ENCODE measurements at places on chromosomes 4 and X. TPM values are rescaled to one million over a fixed set of nuclear protein-coding genes. Genes with fewer than 3 reads are reported as not detected.
A peak's percentile ranks its signal among the peaks of the same experiment; 100 is the strongest.

DNA sequence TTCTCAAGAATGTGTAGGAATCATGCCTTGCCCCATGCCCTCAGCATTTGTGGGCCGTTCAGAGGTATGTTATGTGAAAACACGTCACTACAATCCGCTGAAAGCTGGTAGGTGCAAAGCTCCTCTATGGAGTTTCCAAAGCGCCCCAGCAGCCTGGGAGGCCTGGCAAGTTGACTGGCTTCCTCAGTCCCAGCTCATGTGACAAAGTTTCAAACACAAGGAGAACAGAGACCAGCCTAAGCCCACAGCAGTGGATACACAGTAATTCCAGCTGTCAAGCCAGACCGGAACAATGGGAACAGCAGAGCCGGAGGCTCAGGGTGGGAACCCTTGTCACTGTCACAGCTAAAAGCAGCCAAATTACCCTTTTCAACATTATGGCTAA is 33.5 kb downstream of the NAT8L start:
- H3K4me3 ChIP-seq, result no peak overlapping the region
- DNase-seq, result no peak
- no peaks in the 10 kb centered on the region for H3K27me3 ChIP-seq
- no peak overlapping the region for H3K27ac ChIP-seq
- H3K4me1 ChIP-seq, result no peaks in the 10 kb centered on the region
- no peaks in the 10 kb centered on the region for H3K36me3 ChIP-seq

GRCh38 chrX:46366381-46367207 is 178.6 kb downstream of the ZNF674 start:
- H3K27me3 ChIP-seq, result no peaks in the 10 kb centered on the region
- no peaks in the 10 kb centered on the region for H3K36me3 ChIP-seq
- no peaks in the 10 kb centered on the region for H3K4me1 ChIP-seq

SULT1E1 gene
- total RNA-seq, result not detected

DNA sequence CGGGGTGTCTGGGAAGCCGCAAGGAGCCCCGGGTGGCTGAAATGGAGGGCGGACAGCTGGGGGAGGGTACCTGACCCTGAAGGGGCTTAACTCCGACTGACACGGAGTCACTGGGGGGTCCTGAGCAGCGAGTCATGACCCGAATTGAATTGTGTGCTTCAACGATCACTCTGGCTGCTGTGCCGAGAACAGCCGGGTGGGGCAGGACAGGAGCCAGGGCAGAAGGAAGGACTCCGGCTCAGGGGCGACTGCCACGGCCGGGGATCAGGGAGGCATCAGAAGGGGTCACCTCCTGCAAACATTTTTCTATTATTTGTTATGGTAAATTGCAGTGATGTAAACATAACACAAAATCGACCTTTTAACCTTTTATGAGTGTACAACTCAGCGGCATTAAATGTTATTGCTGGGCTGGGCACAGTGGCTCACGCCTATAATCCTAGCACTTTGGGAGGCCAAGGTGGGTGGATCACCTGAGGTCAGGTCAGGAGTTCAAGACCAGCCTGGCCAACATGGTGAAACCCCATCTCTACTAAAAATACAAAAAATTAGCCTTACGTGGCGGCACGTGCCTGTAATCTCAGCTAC is 21.6 kb downstream of the ZFYVE28 start:
- H3K4me3 ChIP-seq, result no peak overlapping the region
- DNase-seq, result no peak
- peaks cover 45% of the 10 kb centered on the region for H3K4me1 ChIP-seq
- H3K36me3 ChIP-seq, result no peaks in the 10 kb centered on the region

DNA sequence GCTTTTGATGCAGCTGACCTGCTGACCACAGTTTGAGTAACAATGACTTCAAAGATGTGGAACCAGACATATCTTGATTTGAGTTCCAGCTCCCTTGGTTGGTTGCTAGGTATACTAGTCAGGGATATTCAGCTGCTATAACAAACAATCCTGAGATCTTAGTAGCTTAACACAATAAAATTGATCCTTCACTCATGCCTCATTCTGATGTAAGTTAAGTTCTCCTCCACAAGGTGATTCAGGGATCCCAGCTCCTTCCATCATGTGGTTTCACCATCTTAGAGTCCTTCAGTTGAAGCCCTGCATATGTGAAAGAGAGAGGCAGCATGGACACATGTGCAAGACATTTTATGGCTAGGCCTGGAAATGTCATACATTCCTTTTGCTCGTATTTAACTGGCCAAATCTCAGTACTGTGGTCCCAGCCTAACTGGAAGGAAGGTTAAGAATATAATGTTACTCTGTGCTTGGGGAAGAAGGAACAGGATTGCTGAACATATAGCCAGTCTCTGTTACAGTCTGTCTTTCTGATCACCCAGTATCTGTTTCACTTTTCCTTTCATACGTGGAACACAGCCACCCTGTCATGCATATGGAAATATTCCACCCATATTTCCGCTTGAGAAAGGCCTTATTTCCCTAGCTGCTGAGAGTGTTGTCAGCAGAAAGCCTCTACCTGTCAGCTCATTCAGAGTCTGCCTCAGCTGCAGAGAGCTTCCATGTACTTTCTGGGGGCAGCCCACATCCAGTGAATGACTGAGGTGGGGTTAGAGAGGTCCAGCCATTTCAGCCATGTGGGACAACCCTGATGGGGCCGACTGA is 7.1 kb downstream of the SMIM9 start:
- peaks cover 32% of the 10 kb centered on the region for H3K4me1 ChIP-seq
- H3K36me3 ChIP-seq, result no peaks in the 10 kb centered on the region
- H3K27ac ChIP-seq, result peak overlapping the region; percentile 81
- DNase-seq, result peak; percentile 85
- H3K4me3 ChIP-seq, result peak overlapping the region; percentile 49

TRMT10A gene
- 11.5 TPM for total RNA-seq

GRCh38 chr4:168822481-168822880 is 187.6 kb downstream of the CBR4 start:
- no peaks in the 10 kb centered on the region for H3K36me3 ChIP-seq
- DNase-seq, result no peak
- H3K27me3 ChIP-seq, result no peaks in the 10 kb centered on the region
- no peak overlapping the region for H3K4me3 ChIP-seq
- no peak overlapping the region for H3K27ac ChIP-seq

ASB12 gene
- 0.41 TPM for total RNA-seq

DNA sequence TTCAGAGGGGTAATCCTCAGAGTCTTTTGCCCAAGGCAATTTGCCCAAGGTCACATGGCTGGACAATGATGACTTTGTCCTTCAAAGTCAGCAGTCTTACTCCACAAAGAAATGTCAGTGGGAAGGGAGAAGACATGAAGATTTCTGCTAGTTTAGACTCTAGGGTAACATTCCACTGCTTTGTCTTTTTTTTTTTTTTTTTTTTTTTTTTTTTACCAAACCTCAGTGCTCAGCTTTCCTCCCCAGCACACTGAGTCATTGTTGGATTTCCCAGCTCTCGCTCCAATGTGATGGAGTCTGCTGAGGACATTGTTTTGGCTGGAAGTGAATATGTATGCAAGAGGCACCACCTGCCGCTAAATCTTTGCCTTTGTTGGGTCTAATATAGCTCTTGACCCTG is 7.2 kb upstream of the C1QTNF7 start:
- H3K27me3 ChIP-seq, result no peaks in the 10 kb centered on the region
- H3K4me1 ChIP-seq, result no peaks in the 10 kb centered on the region
- H3K27ac ChIP-seq, result no peak overlapping the region
- H3K36me3 ChIP-seq, result no peaks in the 10 kb centered on the region
- H3K4me3 ChIP-seq, result no peak overlapping the region

NOX1 gene
- total RNA-seq, result not detected

DNA sequence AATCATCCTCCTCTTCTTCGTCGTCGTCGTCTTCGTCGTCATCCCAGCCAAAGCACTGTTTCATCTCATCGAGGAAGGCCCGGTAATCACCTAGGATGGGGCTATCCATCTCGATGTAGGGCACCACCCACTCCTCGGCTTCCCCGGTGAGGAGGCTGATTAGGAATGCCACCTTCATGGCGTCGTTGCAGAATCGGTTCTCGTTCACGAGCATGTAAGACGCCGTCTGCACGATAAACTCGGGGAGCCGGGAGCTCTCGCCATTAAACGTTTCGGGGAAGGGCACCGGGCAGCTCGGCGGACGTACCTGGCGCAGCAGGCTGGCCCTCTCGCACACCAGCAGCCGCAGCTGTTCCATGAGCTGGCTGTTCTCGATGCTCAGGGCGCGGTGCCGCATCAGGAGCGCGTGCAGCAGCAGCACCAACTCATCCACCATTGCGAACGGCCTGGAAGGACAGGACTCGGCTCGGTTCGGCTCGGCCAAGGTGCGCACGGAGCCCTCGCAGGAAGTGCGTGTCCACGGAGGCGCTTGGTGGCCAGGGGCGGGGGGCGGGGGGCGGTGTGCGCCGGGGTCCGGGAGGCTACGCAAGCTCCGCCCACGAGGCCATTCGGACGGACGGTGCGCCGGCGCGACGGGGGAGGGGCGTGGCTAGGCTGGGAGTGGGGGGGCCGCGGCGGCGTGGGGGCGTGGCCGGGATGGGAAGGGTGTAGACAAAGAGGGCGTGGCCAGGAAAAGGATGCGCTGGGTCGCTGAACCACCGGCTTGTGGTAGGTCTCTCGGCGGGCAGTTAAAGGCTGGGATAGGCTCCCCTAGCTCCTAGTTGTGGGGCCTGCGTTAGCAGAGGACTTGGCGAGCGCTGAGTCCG is at the start of gene LDOC1:
Gene LDOC1 (minus strand): TSS at position 544 of the 866 bp plus-strand sequence. CDS start 108 bp downstream, at position 436.
- H3K27ac ChIP-seq, result no peak within 1 kb of the TSS
- no peaks in the 10 kb centered on the region for H3K36me3 ChIP-seq
- H3K4me3 ChIP-seq, result no peak within 1 kb of the TSS
- no peak for DNase-seq
- no peaks in the 10 kb centered on the region for H3K4me1 ChIP-seq

- peaks cover 17% of the 10 kb centered on the region for H3K36me3 ChIP-seq
- DNase-seq, result peak; percentile 82
These were observed at the start of gene SLC9B2 for GRCh38 chr4:103076747-103077347. SLC9B2 (minus strand) TSS chr4:103076761; CDS start chr4:103067550, 9,211 bp downstream.

GRCh38 chr4:1615786-1616556 is 68.1 kb downstream of the FAM53A start:
- no peaks in the 10 kb centered on the region for H3K27me3 ChIP-seq
- H3K27ac ChIP-seq, result no peak overlapping the region

GRCh38 chr4:72564184-72564583 is 4.8 kb downstream of the ADAMTS3 start:
- H3K27ac ChIP-seq, result no peak overlapping the region
- no peaks in the 10 kb centered on the region for H3K4me1 ChIP-seq
- H3K27me3 ChIP-seq, result no peaks in the 10 kb centered on the region
- no peak for DNase-seq
- no peak overlapping the region for H3K4me3 ChIP-seq

- H3K36me3 ChIP-seq, result no peaks in the 10 kb centered on the region
- no peak within 1 kb of the TSS for H3K27ac ChIP-seq
- H3K4me1 ChIP-seq, result no peaks in the 10 kb centered on the region
- H3K27me3 ChIP-seq, result no peaks in the 10 kb centered on the region
- H3K4me3 ChIP-seq, result no peak within 1 kb of the TSS
- DNase-seq, result no peak
These were observed at the start of gene KCNIP4 for GRCh38 chr4:21948347-21949072. KCNIP4 (minus strand) TSS chr4:21948772.

HMGN5 gene
- total RNA-seq, result 0.18 TPM

DNA sequence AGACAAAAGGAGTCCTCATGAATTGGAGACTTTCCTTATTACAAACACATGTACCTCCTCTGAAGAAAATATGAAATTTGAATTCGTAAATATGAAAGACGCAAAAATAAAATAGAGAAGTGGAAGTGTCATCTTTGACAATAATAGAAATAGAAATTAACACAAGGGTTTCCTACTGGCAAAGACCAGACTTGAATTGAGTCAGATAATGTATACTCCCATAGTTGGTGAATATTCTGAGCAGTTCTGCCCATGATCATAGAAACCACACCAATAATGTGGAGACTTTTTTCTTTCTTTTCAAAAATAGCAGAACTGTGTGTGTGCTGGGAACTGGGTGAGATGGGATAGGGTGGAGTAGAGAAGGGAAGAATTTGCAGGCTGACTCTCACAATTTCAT is 277.7 kb upstream of the TET2 start:
- no peaks in the 10 kb centered on the region for H3K4me1 ChIP-seq
- H3K27me3 ChIP-seq, result no peaks in the 10 kb centered on the region
- no peak overlapping the region for H3K27ac ChIP-seq
- no peak overlapping the region for H3K4me3 ChIP-seq
- no peaks in the 10 kb centered on the region for H3K36me3 ChIP-seq

GRCh38 chr4:116005806-116006088 is 892.3 kb upstream of the NDST4 start:
- no peak overlapping the region for H3K27ac ChIP-seq
- no peak for DNase-seq
- H3K36me3 ChIP-seq, result no peaks in the 10 kb centered on the region
- H3K4me1 ChIP-seq, result no peaks in the 10 kb centered on the region
- no peak overlapping the region for H3K4me3 ChIP-seq
- no peaks in the 10 kb centered on the region for H3K27me3 ChIP-seq

HPSE gene
- 0.11 TPM for total RNA-seq

MAD2L1 gene
- total RNA-seq, result 37.2 TPM

GRCh38 chr4:112516471-112517066 is 589 bp upstream of the NEUROG2 start:
- peak; percentile 85 for DNase-seq
- no peak overlapping the region for H3K27ac ChIP-seq
- no peaks in the 10 kb centered on the region for H3K36me3 ChIP-seq
- H3K4me1 ChIP-seq, result peaks cover 49% of the 10 kb centered on the region
- H3K27me3 ChIP-seq, result no peaks in the 10 kb centered on the region

DUSP21 gene
- total RNA-seq, result not detected

GRCh38 chrX:3445806-3446490 is 99.5 kb upstream of the MXRA5 start:
- H3K36me3 ChIP-seq, result no peaks in the 10 kb centered on the region
- H3K27ac ChIP-seq, result no peak overlapping the region
- DNase-seq, result no peak
- no peaks in the 10 kb centered on the region for H3K27me3 ChIP-seq
- H3K4me1 ChIP-seq, result no peaks in the 10 kb centered on the region

DNA sequence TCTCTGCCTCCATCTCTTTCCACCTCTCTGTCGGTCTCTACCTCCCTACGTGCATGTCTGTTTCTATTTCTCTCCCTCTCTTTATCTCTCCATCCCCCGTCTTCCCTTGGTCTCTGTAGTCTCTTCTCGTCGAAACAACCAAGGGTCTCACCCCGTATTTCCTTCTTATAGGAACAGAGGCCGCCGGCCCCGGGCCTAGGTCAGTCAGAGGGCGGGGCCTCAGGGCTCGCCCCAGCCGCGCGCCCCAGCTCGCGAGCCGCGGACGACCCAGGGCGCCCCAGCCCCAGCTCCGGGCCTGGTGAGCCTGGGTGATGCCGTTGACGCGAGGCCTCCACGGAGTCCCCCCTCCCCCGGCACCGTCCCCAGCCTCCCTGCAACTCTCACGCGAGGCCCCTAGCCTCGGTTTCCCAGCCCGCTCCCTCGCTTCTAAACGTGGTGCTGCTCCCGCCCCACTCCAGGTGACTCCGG is 6.6 kb downstream of the TIMM17B start:
- no peak overlapping the region for H3K27ac ChIP-seq
- H3K4me3 ChIP-seq, result peak overlapping the region; percentile 35
- H3K27me3 ChIP-seq, result no peaks in the 10 kb centered on the region
- DNase-seq, result no peak

All from Karpas-422 (cell line).